ENCODE measurements at places on chromosomes 6 and 20.

GRCh38 chr6:113558431-113558830 is 298.7 kb upstream of the MARCKS start:
- DNase-seq = no peak

- DNase-seq = no peak
Measured at GRCh38 chr6:49923826-49924225, 40.1 kb downstream of the DEFB114 start.

DNA sequence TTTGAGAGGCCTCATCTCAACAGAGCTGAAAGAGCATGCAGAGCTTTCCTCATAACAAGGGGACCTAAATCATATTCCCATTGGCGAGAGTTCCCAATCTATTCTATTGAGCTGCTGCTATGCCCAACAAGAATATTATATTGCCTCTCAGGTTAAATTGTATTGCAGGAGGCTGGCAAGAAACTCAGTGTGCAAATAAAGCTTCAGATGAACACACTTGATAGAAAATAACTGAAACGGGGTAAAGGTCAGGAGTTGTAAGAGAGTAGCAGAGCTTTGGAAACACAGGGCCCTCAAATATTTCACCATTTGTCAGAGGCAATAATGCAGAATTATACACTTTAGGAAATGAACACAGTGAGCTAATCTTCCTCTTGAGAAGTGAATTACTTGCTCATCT is 364.3 kb upstream of the SPTLC3 start:
- DNase-seq = no peak

DNA sequence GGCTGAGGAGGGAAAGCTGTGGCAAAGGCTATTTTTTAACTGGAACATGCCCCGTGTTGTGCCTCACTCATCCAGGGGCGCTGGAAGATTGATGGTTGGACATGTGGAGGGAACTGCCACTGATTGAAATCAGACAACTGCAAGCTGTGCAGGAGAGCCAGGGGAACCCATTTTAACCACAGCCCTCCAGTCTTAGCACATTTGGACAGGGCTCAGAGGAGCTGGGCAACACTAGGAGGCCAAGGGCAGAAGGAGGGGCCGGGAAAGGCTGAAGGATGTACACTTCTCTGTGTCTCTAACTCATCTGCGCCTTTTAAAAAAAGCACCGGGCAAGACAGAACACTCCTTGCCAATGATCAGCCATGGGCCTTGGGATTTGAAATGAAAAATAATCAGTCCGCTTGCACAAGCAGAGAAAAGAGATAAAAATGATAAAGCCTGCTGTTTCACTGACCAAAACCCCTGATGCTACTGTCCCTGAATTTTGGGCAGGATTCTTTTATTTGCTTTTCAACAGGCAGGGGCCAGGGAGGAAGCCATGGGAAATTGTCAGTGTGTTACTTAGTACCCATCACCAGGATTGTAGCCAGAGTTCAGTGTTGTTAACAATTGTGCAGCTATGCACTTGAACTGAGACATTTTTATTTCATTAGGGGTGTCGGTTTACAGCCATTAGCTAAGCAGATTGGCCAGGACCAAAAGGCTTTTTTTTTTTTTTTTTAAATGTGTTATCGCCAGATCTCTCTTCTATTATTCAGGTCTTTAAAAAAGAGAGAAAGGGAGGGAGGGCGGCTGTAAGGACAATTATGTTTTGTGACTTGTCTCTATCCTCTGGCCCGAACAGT is 109.3 kb upstream of the EYA4 start:
- no peak for DNase-seq

DNA sequence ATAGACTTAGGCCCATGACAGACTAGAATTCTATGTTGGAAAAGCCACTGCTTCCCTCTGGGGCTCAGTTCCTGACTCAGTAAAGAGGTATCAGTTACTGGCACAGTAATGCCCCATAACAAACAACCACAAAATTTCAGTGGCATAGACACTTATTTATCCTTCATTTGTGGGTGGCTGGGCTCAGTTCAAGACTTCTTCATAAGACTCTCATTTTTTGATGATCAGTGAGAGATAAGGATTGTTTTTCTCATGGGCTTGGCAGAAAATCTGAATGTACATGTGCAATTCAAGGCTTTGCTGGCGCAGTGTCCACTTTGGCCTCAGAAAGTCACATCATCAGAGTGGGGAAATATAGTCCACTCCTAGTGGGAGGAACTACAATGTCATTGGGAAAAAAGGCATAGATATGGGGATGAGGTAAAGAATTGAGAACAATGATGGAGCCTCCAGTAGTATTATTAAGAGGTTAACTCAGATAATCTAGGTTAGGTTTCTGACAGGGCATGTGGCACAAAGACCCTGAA is 384.6 kb upstream of the FLRT3 start:
- no peak for DNase-seq

DNA sequence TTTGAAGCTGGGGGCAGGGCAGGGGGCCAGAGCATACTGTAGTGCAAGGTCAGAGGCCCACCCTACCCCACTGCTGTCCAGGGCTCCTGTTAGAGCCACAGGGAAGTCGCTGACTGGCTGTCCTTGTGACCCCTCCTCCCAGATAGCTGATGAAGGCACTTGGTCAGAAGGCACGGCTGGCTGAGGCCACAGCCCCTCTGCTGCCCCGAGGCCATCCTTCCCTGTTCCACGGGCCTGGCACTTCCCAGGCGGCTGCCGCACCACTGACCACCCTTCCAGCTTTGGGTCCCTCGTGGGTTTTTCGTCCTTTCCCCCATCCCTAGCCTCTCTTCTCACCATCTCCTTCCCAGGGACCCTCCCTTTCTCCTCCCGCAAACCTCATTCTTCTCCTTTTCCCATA is 9.2 kb upstream of the EMILIN3 start:
- no peak for DNase-seq

GRCh38 chr6:168712993-168713392 is 272.0 kb downstream of the SMOC2 start:
- no peak for DNase-seq

- no peak for DNase-seq
Measured at GRCh38 chr20:22496817-22497216, 87.6 kb downstream of the FOXA2 start.

DNA sequence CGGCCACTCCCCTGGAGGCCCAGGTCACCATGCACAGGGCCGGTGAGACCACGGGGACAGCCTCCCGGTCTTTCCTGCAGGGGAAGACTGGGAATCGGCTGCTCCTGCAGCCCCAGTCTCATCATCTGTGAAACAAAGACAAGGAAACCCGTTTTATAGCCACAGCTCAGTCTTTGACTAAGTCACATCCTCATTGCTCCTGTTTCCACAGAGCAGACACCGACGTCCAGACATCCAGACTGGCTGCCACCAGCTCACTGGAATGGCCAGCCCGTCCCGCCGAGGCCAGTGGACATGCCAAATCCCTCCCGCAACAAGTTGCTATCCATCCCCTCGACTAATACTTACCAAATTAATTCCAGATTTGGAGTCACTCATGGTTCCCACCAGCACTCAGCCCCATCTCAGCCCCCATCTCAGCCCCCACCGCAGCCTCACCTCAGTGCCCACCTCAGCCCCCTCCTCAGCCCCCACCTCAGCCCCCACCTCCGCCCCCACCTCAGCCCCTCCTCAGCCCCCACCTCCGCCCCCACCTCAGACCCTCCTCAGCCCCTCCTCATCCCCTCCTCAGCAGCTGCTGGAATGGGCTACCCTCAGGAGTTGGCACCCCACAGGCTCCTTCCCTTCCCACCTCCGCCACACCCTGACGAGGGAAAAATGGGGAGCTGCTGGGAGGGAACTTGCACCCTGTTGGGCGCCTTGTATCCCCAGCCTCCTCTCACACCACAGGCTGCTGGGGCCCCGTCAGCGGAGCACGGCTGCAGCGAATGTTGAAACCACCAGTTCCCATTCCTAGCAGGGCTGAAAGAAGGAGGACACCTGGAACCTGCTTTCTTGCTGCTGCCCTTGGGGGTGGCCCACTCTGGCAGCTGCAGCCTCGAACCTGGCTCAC is 48.7 kb downstream of the YTHDF1 start:
- DNase-seq = no peak

DNA sequence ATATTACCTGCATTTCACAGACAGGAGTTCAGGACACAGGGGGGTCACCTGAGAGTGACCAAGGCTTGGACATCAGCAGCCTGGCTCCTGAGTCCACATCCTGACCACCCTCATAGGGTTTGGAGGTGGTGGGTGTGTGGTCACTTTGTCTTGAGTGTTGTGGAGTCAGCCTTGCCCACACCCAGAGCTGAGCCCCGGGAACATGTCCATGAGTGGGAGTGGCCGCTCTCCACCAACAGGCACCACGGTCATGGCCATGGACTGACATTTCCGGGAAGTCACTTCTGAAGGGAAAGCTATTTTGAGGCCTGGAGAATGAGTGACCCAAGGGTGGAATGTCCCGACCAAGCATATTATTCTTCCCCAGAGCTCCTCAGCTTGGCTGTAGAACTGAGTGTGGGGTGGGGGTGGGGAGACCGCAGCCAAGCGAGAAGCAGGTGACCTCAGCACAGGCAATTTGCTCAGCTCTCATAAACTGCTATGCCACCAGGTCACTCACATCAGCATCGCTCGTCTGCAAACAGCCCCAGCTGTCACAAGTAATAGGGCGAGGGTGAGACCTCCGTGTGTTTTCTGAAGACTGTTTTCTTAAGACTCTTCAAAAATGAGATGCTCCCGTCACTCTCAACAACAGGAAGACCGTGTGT is 348.6 kb upstream of the CDH4 start:
- DNase-seq = no peak

- peak; percentile 43 for DNase-seq
Measured at GRCh38 chr20:38123021-38123587, 42.0 kb downstream of the TGM2 start.

DNA sequence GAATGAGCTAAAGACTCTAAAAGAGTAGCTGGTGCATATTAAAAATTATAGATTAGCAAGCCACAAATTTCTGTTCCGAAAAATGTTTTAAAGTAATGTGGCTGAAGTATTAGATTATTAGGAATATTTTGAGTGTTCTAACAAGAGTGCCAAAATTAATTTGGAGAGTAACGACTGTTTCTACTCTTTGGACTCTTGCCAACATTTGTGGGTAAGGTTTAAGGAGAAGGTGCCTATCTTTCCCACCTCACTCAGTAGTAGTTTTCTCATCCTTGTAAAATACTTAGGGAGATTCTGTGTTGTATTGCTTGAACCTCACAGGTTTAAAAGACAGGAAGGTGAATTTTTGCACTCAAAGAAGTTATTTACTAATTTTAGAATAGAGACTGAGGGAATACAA is 5.0 kb downstream of the HSF2 start:
- no peak for DNase-seq

- no peak for DNase-seq
Measured at GRCh38 chr6:13668291-13668928, 43.2 kb downstream of the RANBP9 start.

- no peak for DNase-seq
Measured at GRCh38 chr6:158071121-158072082, 89.7 kb downstream of the SYNJ2 start.

DNA sequence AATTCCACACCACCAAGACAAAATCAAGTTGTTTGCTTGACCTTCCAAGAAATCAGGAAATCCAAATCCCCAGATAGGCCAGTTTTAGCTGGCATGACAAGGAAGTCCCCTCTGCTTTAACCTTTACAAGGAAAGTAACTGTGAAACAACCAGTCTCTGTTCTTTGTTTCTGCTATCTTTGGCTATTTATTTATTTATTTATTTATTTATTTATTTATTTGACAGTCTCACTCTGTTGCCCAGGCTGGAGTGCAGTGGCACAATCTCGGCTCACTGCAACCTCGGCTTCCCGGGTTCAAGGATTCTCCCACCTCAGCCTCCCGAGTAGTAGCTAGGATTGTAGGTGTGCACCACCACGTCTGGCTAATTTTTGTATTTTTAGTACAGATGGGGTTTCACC is 14.5 kb upstream of the GMNN start:
- no peak for DNase-seq

Measured in H1 (cell line).